HS-5 (cell line): ENCODE measurements at places on chromosomes 2 and 18.

- no peak for DNase-seq
Observed at GRCh38 chr2:198638577-198638976, 819.2 kb downstream of the SATB2 start.

- DNase-seq: no peak
Observed at GRCh38 chr2:217475101-217475500, 527.7 kb downstream of the TNS1 start.

DNA sequence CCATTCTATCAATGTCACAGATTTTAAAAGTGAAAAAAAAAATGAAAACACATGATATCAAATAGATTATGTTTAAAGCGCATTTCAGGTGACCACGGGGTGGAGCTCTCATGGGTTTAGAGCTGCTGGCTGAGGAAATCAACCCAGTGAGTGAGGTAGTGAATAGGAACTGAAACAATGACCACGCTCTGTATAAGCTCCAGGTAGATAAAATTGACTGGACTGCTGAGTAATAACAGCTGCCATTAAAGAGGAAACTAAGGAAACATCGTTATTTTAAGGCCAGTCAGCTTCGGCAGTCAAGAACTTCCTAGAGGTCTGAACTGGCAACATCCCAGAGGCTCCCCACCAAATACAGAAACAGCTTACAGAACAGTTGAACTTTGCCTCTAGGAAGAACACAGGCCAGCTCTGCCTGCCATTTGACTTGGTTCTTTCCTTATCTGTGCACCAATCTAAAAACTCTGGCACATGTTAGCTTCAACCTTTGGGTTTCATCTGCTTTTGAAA is 185.9 kb downstream of the PDE1A start:
- DNase-seq: no peak

DNA sequence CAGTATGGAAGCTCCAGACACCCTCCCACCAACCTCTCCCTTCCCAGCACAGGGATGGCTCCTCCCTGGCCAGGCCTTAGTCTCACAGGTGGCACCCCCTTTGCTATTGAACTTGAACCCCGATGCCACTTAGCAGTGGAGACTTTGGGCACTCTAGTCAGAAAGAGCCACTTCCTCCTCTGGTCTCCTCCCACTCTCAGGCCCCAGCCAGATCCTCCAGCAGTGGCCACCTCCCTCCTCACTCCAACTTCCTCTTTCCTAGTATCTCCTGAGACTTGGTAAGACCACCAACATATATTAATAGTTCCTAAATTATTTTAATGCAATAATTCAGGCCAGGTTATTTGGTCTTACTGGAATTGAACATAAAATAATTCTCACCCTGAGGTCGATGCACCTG is 437.2 kb upstream of the ID2 start:
- DNase-seq: no peak

DNA sequence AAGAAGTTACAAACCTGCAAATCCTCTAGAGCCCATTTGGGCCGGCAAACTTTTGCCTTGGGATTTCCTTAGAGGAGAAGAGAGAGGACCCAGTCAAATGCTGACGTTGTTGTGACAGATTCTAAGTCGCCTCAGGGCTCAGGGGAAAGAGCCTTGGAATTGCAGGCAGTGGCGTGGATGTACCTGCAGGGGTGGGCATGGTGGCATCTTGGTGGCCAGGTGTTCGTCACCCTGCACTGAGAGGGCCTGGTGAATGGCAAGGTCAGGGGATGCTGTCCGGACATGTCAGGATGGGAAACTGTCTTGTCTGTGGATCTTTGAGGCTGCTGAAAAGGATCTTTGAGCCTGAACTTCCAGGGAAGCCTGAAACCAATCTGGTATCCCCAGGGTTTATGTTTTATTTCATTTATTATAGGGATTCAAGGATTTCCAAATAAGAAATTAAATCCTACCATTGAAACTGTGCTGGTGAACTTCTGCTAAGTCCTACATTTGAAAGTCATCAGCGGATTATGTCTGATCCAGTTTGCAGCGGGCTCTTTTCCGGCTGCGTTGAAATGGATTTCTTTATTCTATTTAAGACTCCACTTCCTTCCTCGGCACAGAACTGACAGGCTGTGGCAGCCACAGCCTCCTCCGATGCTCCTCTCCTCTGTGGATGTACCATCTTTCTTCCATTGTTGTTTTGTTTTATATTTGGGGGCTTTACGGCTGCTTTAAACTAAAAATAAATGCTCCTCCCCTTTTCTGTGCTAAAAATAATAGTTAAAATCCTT is 207.6 kb downstream of the AGAP1 start:
- no peak for DNase-seq

GRCh38 chr18:11672846-11673454 is 16.1 kb upstream of the GNAL start:
- no peak for DNase-seq

DNA sequence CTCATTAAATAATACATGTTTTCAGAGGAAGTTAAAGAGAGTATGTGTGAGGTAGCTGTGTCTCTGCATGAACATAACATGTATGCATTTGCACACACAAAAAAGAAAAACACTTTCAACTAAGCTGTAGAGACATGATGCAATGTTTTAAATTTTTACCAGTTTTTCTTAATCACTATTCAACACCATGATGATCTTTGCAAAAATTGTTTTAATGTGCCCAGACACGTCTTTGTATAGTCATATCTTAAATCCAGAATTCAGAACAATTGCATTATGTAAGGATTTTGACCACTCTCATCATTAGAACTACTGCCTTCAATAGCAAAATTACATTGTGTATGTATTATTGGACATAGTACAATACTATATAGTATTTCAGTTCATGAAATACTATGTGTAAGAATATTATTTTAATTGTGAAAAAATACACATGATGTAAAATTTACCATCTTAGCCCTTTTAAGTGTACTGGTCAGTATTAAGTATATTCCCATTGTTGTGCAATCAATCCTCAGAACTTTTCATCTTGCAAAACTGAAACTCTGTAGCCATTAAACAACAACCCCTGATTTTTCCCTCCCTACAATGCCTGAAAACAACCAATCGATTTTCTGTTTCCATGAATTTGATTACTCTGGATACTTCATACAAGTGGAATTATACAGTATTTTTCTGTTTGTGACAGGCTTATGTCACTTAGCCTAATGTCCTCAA is 104.5 kb upstream of the ACVR2A start:
- DNase-seq: no peak

GRCh38 chr2:128438586-128438985 is 119.9 kb upstream of the HS6ST1 start:
- no peak for DNase-seq

DNA sequence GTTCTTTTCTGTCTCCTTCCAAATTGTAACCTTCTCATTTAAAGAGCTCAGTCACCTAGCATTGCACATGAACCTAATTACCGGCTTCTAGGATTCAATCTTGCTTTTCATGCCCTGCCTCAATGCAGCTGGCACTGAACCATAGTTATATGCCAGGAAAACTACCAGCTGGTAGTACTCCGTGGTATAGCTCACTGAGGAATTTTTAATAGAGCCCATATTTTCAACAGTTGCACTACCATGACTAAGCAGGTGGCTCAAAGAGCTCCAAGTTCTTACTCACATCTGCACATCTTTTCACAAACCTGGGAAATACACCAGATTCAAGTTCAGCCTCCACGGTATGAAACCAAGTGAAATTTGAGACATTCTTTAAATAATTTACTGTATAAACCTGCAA is 363.5 kb downstream of the GRB14 start:
- no peak for DNase-seq

- DNase-seq: no peak
Observed at GRCh38 chr2:88714667-88715066, 23.2 kb downstream of the RPIA start.

GRCh38 chr2:192190474-192190873 is 4.3 kb downstream of the TMEFF2 start:
- DNase-seq: peak; percentile 22

DNA sequence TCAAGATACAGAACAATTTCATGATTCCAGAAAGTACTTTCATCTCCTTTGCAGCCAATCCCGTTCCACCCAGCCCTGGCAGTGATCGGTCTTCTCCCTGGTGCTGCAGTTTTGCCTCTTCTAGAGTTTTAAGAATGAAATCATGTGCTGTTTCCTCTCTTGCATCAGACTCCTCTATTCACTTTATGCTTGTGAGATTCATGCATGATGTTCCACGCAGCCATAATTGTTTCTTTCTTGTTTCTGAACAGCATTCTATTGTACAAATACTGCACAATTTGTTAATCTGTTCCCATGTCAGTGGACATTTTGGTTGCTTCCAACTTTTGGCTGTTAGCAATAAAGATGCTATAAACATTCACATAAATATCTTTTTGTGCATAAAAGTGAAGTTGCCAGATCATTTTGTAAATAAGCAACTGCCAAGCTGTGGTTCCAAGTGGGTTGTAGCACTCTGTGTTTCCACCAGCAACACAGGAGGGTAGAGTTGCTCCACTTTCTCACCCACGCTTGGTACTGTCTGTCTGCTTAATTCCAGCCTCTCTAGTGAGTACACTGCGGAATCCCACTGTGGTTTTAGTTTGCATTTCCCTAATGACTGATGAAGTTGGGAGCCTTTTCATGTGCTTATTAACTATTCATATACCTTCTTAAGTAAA is 104.5 kb downstream of the TWIST2 start:
- DNase-seq: no peak

- no peak for DNase-seq
Observed at GRCh38 chr2:28080911-28081310, 190.4 kb downstream of the BABAM2 start.

GRCh38 chr2:223019390-223019930 is 32.5 kb upstream of the KCNE4 start:
- DNase-seq: no peak

GRCh38 chr2:10339647-10340592 is 37.2 kb downstream of the HPCAL1 start:
- no peak for DNase-seq

DNA sequence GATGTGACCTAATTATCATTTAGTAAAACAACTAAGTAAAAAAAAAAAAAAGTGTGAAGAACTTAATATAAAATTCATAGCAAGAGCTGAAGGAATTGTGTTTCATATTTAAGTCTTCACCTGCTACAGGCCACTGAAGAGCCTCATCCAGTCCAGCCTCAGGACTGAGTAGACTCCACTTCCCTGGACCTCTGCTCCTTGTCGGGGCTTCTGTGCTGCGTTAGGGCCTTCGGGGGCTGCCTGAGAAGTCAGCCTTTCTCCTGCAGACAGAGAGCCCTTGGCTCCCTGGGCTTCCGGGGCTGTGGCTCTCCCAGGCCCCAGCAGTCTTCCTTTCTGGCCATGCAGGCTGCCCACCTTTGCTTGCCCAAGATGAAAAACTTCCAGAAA is 95.5 kb downstream of the MTCL1 start:
- DNase-seq: no peak

GRCh38 chr2:233853353-233853752 is 982 bp downstream of the HJURP start:
- no peak for DNase-seq

DNA sequence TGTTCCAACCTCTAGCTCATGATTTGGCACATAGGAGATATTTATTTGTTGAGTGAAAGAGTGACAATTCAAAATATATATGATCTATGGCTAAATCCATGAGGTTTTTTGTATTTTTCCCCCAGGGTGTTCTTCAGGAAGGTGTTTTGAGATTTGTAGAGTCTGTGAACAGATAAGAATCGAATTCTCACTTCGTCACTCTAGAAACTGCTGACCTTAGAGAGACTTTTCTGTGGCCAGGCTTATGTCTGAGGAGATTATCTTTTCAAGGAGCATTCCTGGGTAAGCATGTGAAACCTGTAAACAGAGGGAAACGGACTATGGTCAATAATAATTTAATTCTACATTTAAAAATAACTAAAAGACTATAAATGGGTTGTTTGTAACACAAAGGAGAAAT is 849 bp upstream of the ITGB6 start:
- DNase-seq: no peak

DNA sequence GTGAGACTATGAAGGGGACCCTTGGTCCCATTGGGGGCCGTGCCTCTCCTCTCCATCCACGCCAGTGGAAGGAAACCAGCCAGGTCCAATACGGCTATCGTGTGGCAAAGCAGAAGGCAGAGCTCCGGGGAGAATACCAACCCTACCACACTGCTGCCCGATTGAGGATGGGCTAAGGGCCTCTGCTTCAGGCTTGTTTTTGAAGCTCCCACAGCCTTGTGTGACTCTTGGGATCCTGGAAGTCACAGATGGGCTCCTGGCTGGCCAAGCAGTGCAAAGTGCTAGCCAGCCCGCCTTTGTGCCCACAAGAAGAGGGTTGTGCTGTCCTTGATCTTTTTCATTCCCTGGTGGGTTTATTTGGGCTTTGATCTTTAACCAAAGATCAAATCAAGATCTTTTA is 70.6 kb upstream of the ID2 start:
- DNase-seq: no peak

DNA sequence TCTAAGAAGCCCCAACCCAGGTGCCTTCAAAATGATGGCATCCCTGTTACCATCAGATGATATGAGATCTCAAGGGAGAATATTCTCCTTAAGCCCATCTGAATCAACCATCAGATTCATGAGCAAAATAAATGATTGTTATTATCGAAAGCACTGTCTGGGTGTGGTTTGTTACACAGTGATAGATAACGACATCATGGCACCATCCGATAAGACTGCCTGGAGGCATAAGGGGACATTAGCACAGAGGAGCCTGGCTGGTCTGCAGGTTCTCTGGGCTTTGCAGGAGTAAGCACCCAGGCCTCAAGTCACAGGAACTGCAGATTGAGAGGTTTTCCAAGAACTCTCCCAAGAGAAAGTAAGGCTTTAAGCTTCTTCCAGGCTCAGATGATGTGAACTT is 15.6 kb downstream of the BMP10 start:
- no peak for DNase-seq

DNA sequence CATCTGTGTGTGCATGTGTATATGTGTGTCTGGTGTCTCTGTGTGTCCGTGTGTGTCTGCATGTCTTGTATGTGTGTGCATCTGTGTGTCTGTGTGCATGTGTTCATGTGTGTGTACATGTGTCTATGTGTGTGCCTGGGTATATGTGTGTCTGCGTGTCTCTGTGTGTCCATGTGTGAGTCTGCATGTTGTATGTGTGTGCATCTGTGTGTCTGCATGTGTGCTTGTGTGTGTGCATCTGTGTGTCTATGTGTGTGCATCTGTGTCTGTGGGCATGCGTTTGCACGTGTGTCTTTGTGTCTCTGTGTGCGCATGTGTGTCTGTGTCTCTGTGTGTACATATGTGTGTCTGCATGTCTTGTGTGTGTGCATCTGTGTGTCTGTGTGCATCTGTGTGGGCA is 207.7 kb downstream of the TNS1 start:
- no peak for DNase-seq

- DNase-seq: no peak
Observed at GRCh38 chr2:162188451-162188850, 36.4 kb upstream of the GCG start.

- no peak for DNase-seq
Observed at GRCh38 chr2:74334931-74335333, 8.3 kb downstream of the SLC4A5 start.

DNA sequence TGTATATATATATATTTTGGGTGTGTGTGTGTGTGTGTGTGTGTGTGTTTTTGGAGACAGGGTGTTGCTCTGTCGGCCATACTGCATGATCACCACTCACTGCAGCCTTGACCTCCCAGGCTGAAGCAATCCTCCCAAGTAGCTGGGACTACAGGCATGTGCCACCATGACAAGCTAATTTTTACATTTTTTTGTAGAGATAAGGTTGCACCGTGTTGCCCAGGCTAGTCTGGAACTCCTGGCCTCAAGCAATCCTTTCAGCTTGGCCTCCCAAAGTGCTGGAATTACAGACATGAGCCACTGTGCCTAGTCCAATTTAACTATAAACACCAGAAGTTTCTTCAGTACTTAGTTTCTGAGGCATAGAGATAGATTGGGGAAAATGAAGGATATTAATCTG is 18.3 kb downstream of the LIMS1 start:
- DNase-seq: no peak
